Brain pericyte (primary cell): ENCODE measurements at places on chromosomes 16 and 17.

DNA sequence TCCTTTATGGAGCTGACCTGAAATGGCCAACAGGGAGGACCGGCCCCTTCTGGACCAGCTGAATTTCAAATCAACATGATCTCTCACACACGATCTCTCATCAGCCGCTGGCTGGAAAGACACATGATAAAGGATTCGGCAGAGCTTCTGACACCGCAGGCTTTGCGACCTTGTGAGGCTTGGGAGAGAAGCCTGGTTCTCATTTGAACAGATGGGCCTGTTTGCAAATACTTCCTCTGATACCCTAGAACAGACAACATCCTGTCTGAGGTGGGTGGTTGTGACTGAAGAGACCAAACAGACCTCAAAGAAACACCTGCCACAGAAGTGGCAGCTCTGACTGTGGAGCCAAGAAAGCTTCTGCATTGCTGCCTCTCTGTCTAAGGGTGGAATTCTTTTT is 77.9 kb upstream of the SDK2 start:
- no peak for DNase-seq

DNA sequence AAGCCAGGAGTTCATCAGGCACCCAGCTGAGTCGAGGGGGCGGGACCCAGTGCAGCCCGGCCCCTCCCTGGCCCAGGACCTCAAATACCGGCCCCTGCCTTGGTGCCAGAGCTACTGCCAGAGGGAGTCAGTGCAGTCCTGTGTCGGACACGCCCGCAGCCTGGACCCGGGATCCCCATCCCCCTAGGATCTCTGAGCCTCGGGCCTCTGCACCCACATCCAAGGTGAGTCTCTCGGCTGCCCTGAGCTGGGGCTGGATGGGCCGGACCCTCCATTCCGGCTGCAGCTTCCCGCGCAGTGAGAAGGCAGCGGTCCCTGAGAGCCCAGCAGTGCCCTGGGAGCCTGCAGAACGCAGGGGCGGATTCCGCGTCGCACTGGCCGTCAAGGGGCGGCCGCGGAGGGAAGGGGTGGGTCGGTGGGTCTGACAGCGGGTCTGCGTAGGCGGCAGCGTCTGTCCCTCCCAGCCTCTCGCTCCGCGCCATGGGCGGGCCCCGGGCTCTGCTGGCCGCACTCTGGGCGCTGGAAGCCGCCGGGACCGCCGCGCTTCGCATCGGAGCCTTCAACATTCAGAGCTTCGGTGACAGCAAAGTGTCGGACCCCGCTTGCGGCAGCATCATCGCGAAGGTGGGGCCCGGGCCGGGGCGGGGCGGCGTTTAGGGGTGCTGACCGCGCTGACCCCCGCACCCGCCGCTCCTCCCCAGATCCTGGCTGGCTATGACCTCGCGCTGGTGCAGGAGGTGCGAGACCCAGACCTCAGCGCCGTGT is at the start of gene DNASE1L2:
Gene DNASE1L2, plus strand, starts transcription at position 108 of the 765 bp plus-strand sequence. Its CDS starts 373 bp downstream, at position 481.
- no peak for DNase-seq

- DNase-seq = no peak
These were observed 125.3 kb downstream of the FTO start for GRCh38 chr16:53829186-53829747.

GRCh38 chr17:7579001-7579833 is at the start of gene CD68:
TSS of gene CD68 (plus strand) at chr17:7579638. CDS start at chr17:7579678, 40 bp downstream.
- no peak for DNase-seq

GRCh38 chr16:50367777-50368409 is 895 bp downstream of the BRD7 start:
- DNase-seq = no peak
